Stimulated activated CD4-positive, alpha-beta T cell treated with anti-CD3 and anti-CD28 coated beads, TNF-alpha, amount 100 ng/mL, for 4 hours (primary cell): ENCODE measurements at places on chromosomes 16 and 17.

DNA sequence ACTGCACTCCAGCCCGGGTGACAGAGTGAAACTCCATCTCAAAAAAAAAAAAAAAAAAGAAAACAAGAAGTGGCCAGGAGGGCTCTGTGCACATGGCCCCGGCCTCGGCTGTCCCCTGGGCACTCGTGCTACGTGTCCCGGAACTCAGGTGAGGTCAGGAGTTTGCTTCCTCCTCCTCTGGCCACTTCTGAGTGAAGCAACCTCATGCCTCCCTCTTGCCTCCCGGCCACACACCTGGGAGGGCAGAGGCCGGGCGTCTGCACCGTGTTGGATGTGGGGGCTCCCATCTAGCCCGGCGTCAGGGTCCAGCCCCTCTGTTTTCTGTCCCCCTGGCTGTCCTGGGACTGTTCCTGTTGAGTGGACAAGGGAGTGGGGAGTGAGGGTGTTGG lies 22.2 kb downstream of the ASPSCR1 start:
- DNase-seq = no peak

DNA sequence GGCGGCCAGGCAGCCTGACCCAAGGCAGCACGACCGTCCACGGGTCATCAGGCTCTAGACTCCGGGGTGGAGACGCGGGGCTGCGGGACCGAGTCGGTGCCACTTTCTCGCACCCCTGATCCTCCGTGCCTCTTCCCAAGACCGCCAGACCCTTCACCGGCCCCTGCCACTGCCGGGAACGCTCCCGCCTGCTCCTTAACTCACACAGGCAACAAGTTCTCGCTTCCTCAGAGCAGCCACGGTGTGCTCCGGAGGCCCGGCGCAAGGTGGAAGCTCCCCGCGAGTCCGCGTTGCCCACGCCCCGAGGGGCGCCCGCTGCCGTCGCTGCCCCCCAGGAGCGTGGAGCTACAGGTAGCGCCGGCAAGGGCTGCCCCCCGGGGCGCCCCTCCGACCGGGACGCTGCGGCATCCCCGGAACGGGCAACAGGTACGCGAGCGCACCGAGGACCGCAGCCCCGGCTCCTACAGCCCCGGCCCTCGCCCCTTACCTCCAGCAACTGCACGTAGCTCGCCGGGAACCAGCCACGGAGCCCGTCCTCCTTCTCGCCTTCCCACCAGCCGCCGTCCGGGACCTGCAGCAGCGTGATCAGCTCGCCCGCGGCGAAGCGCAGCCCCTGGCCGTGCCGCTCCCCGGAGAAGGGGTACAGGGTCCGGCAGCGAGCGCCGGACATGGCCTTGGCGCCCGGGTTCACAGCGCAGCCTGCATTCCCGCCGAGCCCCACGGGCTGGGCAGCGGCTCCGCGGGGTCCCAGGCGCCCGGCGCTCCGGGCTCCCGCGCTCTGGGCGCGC lies 491 bp downstream of the GAS7 start:
- no peak for DNase-seq

- no peak for DNase-seq
Measured at GRCh38 chr17:75348386-75349012, 57.0 kb downstream of the GRB2 start.

- DNase-seq = no peak
Measured at GRCh38 chr17:78665952-78666920, 89.0 kb upstream of the DNAH17 start.

GRCh38 chr17:225551-225950 lies 44.1 kb upstream of the DOC2B start:
- DNase-seq = no peak

- DNase-seq = no peak
Measured at GRCh38 chr17:34413443-34414119, 50.5 kb upstream of the CCL1 start.

GRCh38 chr16:77790009-77790372 lies 1.6 kb downstream of the VAT1L start:
- DNase-seq = no peak

DNA sequence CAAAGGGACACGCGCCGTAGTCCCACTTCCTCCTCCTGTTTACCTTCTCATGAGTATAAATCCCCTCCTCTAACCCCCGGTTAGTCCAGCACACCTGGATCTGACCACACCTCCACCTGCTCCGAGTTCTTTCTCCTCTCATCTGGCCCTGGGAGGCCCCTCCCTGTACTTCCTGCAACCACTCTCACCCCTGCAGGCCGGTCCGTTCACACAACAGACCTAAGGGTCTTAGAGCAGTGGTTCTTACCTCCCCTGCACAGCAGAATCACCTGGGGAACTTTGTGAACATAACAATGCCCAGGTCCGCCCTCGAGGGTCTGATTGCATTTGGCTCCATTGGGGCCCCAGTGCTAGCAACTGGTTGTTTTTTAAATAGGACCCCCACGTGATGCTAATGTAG lies 24.8 kb downstream of the TMEM114 start:
- no peak for DNase-seq

- DNase-seq = no peak
Measured at GRCh38 chr17:3992370-3992769, 28.1 kb upstream of the ATP2A3 start.

GRCh38 chr17:55770196-55770870 lies 19.5 kb downstream of the PCTP start:
- no peak for DNase-seq

GRCh38 chr16:4218202-4218601 lies 23.7 kb downstream of the SRL start:
- DNase-seq = no peak

- no peak for DNase-seq
Measured at GRCh38 chr17:80103449-80104085, 2.2 kb downstream of the GAA start.

GRCh38 chr17:68019336-68019674 lies 16.2 kb upstream of the KPNA2 start:
- no peak for DNase-seq

DNA sequence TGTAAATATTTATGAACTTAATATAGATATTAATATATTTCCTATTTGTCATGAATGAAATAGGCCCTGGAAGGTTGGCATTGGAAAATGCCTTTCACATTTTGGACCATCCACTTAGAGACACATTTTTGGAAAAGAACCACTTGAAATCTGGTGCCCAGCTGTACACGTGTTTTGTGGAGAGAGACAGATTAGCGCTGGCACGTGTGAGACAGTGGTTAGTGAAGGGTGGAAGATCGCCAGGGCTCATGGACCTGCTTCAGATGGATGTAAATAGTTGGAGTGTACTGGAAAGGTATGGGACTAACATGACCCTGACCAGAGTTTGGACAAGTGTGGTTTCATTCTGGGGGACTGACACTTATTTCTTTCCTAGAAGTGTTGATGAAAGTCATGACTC lies 222.9 kb downstream of the PRKCA start:
- DNase-seq = no peak

DNA sequence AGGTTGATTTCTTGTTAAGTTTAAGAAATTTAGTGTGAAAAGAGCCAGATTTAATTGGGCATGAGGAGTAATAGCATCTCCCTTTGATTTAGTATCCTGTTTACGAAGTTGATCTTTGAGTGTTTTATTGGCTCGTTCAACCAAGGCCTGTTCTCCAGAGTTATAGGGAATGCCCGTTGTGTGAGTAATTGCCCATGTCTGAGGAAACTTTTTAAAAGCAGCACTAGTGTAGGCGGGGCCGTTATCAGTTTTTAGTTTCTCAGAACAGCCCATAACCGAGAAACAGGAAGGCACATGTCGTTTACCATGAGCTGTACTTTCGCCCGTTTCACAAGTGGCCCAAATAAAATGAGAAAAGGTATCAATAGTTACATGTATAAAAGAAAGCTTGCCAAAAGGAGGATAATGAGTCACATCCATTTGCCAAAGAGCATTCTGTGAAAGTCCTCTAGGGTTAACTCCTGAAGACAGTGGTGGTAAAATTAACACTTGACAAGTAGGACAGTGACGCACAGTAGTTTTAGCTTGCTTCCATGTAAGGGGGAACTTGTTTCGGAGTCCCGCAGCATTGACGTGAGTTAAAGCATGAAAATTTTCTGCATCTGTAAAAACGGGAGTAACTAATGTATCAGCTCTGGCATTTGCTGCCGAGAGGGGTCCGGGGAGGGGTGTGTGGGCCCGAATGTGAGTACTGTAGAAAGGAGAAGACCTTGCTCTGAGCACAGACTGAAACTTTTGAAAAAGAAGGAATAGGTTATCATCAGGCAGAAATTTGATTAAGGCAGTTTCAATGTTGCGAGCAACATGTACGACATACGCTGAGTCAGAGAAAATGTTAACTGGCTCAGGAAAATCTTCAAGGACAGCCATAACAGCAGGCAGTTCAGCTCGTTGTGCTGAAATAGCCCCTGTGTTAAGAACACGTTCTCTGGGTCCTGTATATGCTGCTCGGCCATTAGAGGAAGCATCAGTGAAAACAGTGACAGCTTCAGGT lies 18.5 kb upstream of the KCTD5 start:
- DNase-seq = peak; percentile 34

DNA sequence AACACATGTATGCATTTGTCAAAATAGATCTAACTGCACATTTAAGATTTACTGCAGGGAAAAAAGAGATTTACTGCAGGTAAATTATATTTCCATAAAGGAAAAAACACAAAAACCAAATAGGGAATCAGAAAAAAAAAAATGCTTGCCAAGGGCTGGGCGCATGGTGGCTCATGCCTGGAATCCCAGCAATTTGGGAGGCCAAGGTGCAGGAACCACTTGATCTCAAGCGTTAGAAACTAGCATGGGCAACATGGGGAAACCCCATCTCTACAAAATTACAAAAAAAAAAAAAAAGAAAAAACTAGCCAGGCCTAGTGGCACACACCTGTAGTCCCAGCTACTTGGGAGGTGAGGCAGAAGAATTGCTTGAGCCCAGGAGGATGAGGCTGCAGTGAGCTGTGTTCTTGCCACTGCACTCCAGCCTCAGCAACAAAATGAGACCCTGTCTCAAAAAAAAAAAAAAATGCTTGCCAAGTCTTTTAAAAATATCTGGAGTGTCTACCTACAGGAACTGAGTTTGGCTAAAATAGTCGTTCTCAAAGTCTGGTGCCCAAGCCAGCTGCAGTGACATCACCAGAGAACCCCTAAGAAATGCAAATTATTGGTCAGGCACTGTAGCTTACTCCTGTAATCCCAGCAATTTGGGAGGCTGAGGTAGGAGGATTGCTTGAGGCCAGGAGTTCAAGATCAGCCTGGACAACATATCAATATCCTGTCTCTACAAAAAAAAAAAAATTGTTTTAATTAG lies 17.5 kb downstream of the TRIM25 start:
- no peak for DNase-seq

DNA sequence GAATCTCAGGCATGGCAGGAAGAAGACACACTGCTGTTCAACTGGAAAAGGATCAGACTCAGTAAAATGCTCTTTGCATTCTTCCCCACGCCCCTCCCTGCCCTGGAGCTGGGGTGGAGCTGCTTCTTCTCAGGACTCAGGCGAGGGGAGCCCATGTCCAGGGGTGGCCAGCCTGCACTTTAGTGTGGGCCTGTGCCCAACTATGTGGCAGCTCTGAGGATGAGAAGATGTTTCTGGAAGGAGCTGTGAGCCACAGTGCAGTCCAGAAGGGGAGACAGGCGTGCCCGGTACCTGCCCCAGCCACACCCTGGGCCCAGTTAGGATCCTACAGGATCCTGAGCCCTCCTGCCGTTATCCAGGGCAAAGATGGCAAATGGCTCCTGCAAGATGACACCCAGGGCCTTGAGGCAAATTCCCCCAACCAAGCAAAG lies 120.3 kb downstream of the ANKRD11 start:
- no peak for DNase-seq

- DNase-seq = no peak
Measured at GRCh38 chr17:74712756-74713155, at the start of gene CD300LF. Gene CD300LF, minus strand, starts transcription at chr17:74712923. Its CDS starts 57 bp downstream, at chr17:74712866.

- DNase-seq = no peak
Measured at GRCh38 chr17:29443041-29443739, 53.0 kb downstream of the TAOK1 start.

- no peak for DNase-seq
Measured at GRCh38 chr17:1379930-1380313, 20.1 kb downstream of the YWHAE start.

DNA sequence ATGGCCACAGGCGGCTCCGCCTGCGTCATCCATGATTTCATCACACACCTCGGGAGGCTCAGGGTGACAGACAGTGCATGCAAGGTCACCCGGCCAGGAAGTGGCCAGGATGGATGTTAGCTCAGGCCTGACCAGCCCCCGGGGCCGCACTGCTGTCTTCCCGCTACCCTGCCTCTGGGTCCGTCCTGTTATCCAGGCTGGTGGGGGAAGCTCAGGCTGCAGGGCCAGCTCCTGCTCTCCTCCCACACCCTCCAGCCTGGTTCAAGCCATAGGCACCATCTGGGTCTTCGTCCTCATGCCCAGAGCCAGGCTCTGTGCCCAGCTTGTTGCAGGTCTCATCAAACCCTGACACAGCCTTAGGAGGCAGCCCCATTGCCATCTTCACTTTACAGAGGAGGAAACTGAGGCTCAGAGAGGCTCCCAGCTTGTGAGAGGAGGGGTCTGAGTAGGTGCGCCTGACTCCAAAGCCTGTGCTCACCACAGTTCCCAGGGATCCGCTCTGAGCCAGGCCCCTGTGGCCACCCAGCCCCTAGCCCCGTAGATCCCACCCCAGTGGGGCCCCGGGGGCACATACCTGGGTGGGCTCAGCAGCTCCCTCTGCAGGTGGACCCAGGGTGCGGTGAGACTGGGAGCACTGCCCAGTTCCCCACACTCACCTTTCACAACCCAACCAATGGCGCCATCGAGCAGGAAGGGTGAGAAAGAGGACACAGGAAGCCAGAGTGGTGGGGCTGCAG lies 412 bp upstream of the ADGRG3 start:
- no peak for DNase-seq

DNA sequence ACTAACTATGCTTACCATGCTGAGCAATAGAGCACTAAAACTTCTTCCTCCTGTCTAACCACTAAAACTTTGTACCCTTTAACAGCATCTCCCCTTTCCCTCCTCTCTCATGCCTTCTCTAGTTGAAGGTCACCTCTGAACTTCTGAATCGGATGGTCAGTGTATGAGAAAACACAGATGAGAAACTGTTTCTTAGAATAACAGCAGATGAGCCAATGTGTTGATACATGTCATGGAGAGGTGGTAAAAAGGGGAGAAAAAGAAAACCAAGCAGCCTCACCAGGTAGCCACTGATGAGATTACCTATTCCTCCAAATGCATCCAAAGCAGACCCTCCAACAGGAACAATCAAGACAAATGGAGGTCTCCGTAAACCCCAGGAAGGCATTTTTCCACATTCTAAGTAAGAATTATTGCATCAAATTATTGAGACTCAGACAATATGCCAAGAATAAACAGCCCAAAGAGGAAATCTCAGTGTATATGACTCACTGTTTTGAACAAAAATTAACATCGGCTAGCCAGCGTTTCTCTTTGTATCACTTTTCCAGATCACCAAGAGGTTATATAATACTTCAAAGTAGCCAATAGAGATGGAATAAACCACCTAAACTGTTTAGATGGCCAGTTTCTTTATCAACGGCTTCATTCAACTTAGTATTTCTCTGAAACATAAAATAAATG lies 793.3 kb upstream of the SOX9 start:
- DNase-seq = no peak

GRCh38 chr17:57213180-57213825 lies 43.0 kb upstream of the MSI2 start:
- DNase-seq = no peak

DNA sequence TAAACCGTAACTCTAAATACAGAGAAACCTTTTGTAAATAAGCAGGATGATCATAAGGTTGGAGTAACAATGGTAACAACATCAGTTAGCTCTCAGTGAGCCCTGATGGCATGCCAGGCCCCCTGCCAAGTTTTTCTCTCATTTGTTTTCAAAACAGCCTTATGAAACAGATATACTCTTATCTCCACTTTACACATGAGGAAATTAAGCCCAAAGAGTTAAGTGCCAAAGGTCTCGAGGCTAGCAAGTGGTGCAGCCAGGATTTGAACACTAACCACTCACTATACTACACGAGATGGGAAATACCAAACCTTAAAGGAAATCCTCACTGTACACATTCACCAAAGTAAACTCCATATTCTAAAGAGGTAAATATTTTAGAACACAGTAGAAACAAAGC lies 15.0 kb downstream of the USP31 start:
- no peak for DNase-seq
